ENCODE measurements at places on chromosomes 16 and 17.

GRCh38 chr17:59643159-59644140 lies 23.8 kb downstream of the CLTC start:
- DNase-seq: no peak

DNA sequence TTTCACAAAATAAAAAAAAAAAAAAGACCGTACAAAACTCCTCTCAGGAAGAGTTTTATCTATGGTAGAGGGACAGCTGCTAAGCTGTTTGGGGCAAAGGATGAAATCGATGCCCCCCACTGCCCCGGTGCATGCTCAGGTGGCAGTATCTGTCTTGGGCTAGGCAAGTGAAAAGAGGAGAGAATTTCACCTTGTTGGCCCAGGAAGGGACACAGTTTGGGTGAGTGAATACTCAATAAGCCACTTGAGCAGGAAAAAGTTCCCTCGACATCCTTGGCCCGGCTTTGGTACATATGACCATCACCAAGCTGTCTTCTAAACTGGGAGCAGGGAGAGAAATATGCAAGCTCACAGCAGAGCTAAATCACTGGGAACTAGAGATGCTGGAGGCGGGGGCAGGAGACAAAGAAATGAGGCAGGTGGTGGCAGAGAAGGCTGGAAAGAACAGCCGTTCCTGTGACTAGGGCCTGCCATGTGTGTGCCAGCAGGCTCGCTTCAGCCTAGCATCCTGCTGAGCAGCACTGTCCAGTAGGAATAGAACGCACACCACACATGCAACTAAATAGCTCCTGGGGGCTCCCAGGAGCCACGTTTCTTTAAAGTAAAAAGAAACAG lies 8.2 kb upstream of the EIF1 start:
- peak; percentile 49 for DNase-seq

GRCh38 chr16:15544405-15544804 lies 98.5 kb downstream of the MARF1 start:
- DNase-seq: no peak

DNA sequence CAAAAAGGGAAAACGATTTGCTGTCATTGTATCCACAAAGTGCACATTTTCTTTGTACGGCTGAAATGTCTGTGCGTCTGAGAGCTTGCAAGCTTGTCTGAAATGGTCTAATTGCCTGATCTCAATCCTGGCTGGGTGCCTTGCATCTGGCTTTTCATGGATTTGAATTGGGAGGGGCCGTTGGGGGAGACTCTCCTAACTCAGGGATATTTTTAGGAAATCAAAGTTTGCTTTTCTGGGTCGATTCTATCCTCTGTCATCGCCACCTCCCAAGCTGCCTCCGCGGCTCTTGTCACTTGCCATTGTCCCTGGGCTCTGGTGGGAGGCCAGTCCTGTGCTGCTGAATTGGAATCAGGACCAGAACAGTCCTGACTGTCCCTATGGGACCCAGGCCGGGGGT lies 33.3 kb upstream of the MGAT5B start:
- no peak for DNase-seq

- DNase-seq: peak; percentile 92
Observed at GRCh38 chr17:72120642-72121163, at the start of gene SOX9. TSS of gene SOX9 (plus strand) at chr17:72121020. CDS start at chr17:72121392, 372 bp downstream.

GRCh38 chr17:51159604-51160003 lies 6.2 kb downstream of the NME1 start:
- no peak for DNase-seq

DNA sequence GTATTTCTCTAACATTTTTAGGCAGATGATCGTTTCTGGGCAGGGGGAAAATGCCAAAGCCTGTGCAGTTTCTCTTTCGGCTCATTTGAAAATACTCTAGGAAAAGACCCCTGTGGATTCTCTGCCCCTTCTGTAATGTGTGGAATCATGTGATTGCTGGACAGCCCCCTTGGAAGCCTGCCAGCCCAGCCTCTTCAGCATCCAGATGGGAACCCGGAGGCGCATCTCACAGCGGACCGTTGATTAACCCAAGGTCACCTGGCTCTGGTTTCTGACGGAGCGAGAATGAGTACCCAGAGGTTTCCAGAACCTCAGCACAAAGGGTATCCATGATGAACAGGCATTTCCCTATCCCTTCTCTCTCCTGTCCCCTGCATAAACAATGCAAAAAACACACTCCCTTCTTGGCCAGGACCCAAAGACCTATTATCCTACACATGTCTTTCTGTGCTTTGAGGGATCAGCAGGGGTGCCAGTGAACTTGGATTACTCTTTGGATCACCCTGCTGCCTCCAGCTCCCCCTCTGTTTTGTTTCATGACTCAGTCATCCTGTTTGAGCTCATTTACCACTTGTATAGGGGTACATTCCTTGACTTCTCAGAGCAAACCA lies 957.1 kb upstream of the RBFOX1 start:
- peak; percentile 97 for DNase-seq

- DNase-seq: no peak
Observed at GRCh38 chr17:64004903-64005733, 7.0 kb downstream of the PRR29 start.

DNA sequence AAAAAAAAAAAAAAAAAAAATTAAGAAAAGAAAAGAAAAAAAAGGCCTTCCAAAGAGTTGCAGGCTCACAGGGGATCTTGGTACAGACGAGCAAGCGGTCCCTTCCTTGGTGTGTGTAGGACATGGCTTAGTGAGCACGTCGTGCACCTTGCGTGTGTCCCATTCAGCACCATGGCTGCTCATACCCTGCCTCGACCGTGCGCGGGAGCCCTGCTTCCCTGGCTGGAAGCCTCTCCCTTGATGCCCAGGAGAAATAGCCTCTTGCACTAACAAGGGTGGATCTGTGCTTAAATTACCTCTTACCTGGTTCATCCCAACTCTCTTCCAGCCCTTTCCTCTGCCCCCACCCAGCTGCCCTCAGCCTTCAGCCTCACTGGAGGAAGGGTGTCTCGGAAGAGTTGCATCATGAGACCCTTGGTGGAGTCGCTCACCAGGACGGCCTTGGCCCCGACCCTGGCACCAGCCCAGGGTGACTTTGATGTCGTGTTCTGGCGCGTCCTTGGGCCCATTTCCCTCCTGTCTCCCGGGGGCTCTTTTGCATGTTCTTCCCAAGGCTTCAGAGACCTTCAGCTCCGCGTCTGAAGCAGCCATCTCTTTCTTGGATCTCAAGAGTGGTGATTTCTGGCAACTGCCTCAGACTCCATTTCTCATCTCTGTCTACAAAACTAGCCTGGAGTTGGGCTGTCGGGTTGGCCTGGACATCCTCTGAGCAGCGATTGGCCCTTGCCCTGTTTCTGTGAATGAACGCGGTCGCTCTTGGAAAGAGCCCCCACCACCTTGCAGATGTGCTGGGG lies 127.2 kb downstream of the CMIP start:
- no peak for DNase-seq

DNA sequence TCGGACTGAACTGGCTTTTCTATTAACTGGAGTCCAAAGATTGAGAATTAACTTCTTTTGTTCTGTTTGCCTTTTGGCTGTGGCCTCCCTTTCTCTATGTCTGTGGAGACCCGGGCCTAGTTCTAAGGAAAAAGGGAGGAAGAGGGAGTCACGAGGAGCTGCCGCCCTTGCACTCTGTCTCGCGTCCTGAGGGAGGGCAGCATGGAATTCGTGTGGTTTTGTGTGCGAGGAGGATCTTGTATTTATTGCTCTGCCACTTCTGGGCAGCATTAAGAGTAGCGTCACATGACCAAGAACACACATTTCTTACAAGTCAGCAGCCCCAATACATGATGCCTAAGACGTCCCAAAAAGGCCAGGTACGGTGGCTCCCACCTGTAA lies 23.6 kb downstream of the METTL22 start:
- no peak for DNase-seq

DNA sequence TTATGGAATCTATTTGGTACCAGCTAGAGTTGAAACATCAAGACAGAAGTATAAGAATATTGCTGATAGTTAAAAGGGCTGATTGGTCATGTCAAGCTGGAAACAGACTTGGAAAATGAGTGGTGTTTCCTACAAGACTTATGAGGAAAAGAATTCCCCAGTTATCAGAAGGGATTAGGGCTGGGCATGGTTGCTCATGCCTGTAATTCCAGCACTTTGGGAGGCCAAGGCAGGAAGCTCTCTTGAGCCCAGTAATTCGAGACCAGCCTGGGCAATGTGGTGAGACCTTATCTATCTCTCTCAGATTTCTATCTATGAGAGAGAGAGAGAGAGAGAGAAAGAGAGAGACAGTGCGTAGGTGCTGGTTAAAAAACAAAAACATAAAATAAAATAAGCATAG lies 139.5 kb upstream of the PMFBP1 start:
- no peak for DNase-seq

DNA sequence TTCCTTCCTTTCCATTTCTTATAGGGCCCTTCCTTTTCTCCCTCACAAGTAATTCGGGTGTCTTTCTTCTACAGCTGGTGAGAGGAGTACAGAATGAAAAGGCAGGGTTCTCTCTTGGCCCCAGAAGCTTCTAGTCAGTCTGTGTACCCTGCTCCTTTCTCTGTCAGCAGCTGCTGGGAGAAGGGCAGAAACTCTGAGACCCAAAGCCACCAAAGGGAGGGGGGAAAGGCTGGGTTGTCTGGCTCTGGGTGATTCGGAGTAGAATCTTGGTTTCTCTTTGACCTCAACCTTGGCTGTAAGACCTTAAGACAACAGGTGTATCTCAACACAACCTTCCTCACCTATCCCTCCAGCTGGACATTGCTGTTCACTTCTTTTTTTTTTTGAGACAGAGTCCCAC lies 3.3 kb upstream of the NR1D1 start:
- DNase-seq: no peak

DNA sequence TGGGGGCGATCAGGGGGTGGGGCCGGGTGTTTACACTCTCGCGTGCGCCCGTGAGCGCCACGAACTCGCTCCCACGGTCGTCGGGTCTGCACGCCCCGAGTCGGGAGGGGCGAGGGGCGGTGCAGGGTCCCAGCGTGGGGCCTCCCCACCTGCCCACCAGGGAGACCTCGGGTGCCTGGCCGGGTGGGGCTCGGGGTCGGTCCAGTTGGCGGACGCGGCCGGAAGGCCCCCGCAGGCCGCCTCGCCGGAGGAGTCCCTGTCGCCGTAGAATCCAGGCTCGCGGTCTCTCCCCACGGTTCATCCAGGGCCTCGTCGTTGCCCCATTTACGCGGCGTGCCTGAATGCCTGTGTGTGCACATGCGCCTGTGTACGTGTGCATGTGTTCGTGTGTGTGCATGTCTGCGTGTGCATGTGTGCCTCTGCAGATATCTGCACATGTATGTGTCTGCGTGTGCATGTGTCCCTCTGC lies 510 bp upstream of the RAB40B start:
- DNase-seq: no peak

- no peak for DNase-seq
Observed at GRCh38 chr16:12459391-12460063, 344.2 kb downstream of the CPPED1 start.

GRCh38 chr16:20906341-20907255 lies 6.0 kb downstream of the LYRM1 start:
- DNase-seq: no peak

- no peak for DNase-seq
Observed at GRCh38 chr16:47460359-47460710, 528 bp downstream of the ITFG1 start.

DNA sequence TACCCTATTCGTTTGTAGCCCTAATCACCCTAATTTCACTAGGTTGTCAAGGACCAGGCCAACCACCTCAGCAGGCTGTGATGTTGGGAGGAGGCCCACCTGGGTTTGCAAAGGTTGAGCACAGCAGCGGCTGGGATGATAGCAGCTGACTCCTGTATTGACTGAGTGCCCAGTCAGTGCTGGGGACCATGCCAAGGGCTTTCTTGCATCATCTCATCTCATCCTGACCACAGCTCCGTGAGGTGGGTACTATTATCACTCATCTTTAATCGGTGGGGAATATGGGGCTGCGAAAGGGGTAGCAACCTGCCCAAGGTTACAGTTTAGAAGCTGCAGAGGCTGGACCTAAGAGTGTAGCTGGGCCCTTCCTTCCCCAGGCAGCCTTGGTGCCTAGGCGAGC lies 11.7 kb downstream of the ATPAF2 start:
- no peak for DNase-seq

- no peak for DNase-seq
Observed at GRCh38 chr16:57800200-57801097, 1.8 kb downstream of the KIFC3 start.

- DNase-seq: no peak
Observed at GRCh38 chr16:2783581-2784357, 3.6 kb downstream of the PRSS33 start.

DNA sequence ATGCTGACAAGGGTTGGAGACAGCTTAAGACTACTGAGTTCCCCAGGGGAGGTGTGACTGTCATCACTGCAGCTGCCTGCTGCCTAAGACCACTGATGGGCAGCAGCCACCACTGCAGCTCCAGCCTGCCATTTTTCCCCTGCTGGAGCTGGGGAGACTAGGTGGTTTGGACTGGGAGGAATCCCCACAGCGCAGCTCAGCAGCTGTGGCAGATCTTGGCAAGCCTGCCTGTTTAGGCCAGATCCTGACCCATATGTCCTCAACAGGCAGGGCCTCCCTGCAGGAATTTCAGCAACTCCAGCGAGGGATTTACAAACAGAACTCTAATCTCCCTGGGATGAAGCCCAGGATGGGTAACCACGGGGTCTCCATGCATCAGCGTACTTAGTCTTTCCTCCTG lies 356.4 kb upstream of the TOM1L1 start:
- no peak for DNase-seq

DNA sequence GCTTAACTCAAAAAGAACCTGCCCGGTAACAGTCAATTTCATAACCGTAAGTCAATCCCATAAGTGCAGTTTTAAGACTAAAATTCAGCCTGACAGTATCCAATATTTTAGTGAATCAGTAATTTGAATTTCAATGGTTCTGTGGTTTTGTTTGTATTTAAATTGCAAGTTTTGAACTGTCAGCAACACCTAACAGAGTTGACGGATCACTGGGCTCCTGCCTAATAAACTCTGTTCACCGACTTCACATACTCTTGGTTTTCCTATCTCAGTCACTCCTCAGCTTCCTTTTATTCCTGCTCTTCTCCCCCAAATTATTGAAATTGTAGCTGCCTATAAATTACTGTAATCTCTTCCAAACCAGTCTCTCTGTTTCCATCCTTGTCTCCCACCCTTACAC lies 12.5 kb downstream of the SIAH1 start:
- no peak for DNase-seq

DNA sequence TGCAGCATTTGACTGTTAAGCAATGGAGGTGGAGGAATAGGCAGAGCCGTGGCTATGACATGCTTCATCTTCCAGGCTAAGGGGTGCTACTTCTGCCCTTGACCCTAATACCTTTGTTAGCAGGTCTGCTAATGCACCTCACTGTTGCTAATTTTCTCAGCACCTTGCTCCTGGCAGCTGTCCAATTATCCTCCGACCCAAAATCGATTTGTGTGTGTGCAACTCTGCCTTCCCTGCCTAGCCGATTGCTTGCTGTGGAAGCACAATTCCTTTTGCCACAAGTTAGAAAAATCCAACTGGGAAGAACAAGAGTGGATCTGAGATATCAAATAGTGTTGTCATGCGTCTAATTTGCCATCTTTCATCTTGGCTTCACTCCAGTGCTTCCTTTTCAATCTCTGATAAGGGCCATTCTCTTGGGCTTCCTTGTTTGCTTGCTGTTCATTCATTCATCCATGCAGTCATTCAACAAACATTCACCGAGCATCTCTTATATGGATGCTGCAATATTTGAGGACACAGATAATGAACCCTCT lies 422.8 kb downstream of the RBFOX1 start:
- peak; percentile 11 for DNase-seq

GRCh38 chr16:67517155-67517445 lies 11.5 kb upstream of the RIPOR1 start:
- no peak for DNase-seq

- DNase-seq: no peak
Observed at GRCh38 chr16:15621889-15622288, 21.1 kb downstream of the MARF1 start.

- no peak for DNase-seq
Observed at GRCh38 chr16:8877894-8878522, 4.1 kb upstream of the LITAFD start.

GRCh38 chr17:55641676-55642081 lies 81.0 kb downstream of the TMEM100 start:
- peak; percentile 51 for DNase-seq

All from NCI-H2227 treated with DMSO at 0.1 percent for 48 hours (cell line).